ENCODE measurements at places on chromosomes 12 and 14.

DNA sequence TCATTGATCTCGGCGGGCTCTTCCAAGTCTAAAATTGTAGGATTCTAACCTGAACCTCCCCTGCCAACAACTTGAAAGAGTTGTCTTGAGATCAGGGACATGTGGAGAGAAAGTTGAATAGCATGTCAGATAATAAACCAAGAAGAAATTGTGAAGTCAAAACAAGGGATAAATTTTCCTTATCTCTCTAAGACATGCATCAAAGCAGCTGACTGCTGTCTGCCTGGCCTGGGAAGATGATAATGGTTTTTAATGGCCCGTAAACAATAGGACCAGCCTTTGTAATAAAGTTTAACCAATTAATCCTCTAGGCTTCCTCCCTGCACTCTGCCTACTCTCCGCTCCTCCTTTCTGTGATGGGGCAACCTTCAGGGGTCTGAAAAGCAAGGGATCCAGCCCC lies 67.9 kb downstream of the DPF3 start:
- DNase-seq: no peak

DNA sequence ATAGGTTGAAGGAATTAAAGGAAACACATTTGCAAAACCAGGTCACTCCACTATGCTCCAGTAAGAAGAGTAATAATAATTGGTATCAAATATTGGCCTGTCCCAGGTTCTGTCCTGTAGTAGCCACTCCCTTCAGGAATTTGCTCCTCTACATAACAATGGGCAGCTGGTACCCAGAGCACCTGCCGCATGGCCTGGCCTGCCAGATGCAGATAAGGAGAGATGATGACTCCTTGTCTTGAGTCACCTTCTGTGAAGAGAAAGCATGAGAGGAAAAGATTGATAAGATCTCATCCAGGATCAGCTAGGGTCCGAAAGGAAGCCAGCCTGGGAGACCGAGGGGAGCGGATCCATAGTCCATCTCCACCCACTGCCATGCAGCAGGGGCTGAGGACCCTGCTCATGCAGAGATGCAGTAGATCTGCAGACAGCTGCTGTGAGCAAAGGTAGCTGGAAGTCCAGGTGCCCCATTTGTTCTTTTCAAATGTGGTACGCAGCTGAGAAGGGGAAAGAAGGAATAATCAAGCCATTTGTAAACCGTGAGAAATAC lies 24.3 kb downstream of the VCPKMT start:
- no peak for DNase-seq

GRCh38 chr14:79842270-79842669 lies 369.0 kb downstream of the DIO2 start:
- DNase-seq: no peak

DNA sequence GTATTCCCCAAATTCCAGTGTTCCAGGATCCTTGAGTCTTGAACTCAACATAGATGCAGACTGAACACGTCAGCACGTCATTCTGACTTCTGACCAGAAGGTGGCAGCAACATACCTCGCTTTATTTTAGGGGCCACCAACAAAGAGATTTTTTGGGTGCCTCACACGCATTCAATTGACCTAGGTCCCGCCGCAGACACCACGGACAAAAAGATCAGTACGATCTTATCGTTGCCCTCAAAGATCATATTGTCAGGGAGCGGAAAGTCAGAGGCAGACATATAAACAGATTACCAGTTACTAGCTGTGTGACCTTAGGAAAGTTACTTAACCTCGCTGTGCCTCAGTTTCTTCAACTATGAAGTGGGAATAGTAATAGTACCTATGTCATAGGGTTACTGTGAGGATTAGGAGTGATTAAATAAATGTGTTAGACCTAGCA lies 6.5 kb upstream of the PRPH start:
- DNase-seq: peak; percentile 34

DNA sequence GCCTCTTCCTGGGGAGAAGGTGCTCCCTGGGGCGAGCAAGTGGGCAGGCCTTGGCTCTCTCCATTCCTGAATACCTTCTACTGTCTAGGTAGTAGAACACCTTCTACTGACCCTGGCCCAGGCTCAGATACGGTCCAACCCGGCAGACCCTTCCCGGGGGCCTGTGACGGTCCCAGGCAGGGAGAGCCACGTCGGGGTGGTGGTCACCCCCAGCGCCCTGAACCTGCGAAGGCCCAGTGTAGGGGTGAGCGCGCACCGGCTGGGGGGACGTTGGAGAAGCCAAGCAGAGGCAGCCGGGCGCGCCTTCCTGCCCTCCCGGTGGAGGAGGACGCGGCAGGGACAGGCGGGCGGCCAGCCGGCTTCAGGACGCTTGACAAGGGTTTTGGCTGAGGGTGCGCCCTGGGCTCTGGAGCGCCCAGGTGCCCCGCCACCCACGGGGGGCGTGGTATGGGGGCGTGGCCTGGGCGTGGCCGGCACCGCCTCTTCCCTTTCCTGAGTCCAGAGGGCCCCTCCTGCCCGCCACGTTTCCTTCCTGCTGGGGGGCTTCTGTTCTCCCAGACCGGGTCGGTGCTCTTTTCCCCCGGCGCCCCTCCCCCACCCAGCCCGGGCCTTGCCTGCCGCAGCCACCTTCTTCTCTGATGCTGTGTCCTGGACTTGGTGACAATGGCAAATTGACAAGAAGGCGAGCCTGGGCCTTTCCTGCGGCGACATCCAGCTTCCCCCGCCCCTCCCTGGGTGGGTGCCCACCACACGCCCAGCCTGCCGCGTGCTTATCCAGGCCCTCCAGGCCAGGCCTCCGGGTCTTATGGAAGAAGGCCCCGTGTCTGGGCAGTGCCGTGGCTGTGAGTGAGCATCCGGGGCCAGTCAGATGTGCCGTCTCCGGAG lies 24.5 kb upstream of the PPP1R13B start:
- DNase-seq: no peak

DNA sequence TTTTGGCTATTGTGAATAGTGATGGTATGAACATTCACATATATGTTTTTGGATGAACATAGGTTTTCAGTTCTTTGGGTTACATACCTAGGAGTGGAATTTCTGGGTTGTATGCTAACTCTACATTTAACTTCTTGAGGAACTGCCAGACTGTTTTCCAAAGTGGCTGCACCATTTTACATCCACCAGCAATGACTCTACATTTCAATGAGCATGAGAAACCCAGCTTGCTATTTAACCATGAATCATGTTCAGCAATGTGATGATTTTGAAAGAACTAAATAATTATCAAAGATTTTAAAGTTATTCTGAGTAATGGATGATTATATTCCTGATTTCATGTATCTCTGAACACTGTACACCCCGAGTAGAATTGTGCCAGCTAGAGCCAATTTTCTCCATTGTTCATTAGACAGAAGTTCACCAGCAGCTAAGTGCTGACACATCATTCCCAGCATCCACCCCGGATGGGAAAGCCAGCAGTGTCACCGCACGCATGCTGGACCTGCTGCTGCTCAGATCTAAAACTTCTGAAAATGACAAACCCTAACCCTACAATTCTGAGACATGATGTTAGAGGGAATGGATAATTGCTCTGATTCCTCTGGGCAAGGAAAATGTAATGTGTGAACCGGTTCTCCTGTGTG lies 13.3 kb upstream of the ANAPC5 start:
- no peak for DNase-seq

DNA sequence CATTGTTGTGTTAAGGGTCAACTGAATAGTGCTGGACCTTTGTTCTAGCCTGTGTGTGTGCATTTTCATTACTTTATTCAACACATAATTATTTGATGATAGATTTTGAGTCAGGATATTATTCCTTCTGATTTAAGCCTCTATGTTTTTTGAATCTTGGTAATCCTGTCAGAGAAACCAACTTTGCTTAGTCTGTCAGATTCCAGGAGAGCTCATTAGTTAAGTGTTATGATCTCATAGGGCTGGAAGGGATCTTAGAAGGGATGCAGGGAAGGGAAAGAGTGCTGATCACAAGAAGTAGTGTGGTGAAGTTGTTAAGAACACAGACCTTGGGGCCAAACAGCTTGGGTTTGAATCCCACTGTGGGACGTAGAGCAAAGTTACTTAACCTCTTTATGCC lies 52.9 kb downstream of the SCN8A start:
- DNase-seq: no peak

DNA sequence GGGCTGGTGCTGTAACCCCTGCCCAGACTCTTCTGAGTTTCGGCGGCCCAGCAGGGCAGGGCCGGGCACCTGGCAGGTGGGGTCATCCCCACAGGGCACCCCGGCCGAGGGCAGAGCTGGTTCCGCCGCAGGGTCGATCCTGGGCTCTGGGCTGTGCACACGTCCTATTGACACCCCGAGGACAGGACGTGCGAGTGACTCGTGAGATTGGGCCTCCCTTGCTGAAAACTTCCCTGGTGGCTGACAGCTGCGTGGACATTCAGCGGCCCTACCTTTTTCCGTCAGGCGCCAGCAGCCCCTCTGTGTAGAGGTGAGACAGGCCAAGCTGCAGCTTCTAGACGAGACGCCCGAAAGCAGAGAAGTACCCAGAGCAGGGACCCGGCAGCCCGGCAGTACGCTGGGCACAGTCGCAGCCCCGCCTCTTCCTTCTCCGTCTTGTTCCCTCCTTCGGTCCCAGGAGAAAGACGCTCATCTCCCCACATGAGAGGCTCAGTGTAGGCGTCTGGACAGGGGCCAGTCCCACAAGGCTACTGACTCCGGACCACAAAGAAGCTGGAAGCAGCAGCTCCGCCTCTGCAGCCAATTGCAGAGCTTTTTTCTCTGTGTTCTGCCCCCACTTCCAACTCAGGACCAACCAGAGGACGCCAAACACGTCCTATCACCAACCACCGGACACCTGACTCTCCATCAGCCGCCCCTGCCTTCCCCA lies at the start of gene LRCOL1:
TSS of gene LRCOL1 (minus strand) at position 532 of the 709 bp plus-strand sequence. CDS start 4,331 bp downstream, outside the sequence.
- no peak for DNase-seq

- DNase-seq: no peak
Measured at GRCh38 chr14:104664588-104664987, 24.8 kb upstream of the INF2 start.

DNA sequence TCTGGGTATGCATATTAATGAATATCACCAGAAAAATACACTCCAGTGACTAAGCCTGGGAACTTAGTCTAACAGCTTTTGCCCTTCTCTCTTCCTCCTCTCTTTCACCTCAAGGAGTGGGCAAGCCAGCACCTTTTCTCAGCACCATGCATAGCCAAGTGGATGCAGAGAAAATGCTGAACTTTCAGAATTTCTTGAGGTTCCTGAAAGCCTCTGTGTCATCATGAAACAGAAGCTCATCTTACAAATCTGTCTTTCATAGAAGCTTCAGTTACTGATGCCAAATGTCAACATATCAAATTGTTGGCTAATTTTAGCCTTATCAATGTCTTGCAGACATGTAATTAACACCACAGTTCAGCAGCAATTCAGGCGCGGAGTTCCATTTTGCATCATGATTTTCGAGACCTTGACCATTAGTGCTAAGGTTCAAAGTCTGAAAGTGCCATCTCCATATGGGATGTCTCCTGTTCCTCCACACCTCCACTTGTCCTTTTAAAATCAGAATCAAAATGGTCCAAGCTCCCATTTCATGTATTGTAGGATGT lies 51.1 kb upstream of the RPH3A start:
- no peak for DNase-seq

- no peak for DNase-seq
Measured at GRCh38 chr12:4054630-4055029, 181.4 kb upstream of the PARP11 start.

DNA sequence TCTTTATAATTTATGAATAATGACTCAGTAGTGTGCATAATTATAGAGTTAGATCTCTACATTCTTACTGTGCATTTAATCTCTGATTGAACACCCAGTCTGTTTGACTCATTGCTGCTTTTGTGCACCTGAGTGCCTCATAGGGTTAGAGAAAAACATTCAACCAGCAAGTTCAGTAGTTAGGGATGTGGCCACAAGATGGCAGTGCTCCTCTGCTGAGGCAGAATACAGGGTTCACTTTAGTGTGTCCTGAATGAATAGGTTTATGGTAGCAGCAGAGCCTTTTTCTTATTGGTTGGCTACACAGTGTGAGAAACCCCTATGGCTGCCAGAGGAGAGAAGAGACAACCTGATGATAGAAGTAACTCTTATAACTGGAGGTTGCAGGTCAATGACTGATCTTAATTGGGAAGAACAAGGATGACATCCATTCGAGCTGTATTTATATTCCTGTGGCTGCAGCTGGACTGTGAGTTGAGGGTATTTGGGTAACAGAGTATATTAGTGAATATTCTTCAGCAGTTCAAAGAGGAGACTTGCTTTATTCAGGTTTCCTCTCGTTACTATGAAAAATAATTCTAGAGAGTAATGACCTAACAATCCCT lies 194.9 kb upstream of the OR4E1 start:
- peak; percentile 38 for DNase-seq

DNA sequence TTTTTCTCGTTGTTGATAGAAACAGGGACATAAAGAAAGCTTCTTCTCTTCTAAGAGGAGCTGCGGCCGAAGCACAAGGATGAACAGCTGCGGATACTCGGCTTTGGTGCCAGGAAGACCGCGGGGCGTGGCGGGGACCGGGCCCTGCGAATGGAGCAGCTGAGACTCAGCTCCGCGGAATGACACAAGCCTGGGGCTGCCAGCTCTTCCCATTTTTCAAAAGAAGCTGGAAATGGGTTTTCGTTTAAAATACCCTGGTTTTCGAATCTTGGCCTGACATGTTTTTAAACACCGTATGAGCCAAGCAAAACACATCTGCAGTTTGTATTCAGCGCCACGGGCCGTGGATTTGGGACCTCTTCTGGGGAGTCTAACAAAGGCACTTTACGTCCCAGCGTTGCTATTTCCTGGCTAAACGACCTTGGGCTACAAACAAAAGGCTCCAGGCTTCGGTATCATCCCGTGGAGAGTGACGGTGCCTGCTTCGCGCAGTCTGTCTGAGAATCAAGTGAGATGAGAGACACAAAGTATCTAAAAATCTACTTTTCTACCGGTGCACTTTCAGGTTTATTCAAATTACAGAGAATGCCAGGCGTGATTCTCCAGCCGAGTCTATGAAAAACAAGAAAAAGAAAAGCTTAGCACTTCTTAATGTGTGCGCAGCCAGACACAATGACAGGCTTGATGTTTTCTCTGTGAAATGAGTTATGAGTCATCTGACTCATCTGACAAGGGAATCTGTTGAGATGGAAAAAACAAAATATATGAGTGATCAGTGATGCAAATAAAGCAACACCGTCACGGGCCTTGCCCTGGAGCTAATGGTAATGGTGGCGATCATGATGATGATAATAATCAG lies 114.0 kb upstream of the TMEM132D start:
- DNase-seq: no peak

DNA sequence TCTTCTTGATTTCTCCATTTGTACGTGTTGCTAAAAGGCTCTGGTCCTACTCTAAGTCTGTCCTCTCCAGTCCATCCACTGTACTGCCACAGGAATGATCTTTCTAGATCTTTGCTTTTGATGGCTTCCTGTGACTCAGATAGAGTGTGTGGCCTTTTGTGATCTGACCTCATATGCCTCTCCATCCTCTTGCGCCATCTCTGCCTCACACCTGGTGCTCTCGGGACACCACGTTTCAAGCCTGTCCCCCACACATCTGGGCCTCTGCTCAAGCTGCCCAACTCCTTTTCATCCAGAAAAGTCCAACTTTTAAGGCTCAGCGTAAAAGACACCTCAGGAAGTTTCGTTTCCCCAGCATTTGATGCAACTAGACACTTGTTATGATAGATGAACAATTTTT lies 39.0 kb downstream of the DCAF4 start:
- no peak for DNase-seq

GRCh38 chr14:68658029-68658509 lies 134.8 kb downstream of the ZFP36L1 start:
- DNase-seq: no peak

Measured in NCI-H1694 (cell line).